H7 (cell line): ENCODE measurements at places on chromosomes 11 and 22.
A peak's percentile ranks its signal among the peaks of the same experiment; 100 is the strongest.

GRCh38 chr11:9273376-9274336, 8.5 kb upstream of the DENND5A start:
- no peak for DNase-seq

DNA sequence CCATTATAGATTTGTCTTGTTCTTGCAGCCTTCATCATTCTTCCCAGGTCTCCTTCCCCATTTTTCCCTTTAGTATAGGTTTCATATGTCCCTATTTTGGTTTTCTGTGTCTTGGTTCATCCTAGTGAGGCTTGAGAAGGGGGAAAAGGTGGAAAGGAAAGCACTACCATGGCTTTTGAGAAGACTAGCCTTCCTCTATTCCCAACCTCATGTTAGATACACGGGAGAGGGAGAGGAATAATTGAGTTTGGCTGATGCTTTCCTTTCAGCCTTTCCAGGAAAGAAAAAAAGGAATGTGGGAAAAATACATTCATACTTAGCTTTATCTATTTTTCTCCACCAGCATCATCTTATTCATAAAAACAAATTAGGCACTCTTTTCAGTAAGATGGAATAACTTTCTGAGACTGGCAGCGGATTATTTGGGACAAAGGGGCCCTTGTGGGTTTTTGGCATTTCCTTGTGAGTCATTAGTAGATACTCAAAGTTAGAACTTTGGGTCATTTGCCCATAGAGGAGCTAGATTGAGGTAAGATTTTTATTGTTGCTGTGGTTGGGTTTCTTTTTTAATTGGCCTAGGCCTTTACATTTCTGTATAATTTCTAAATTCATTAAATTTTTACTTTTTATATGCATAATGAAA, 23.8 kb downstream of the CAPRIN1 start:
- no peak for DNase-seq

GRCh38 chr22:22867996-22868715, 19.5 kb upstream of the IGLL5 start:
- DNase-seq, result no peak

DNA sequence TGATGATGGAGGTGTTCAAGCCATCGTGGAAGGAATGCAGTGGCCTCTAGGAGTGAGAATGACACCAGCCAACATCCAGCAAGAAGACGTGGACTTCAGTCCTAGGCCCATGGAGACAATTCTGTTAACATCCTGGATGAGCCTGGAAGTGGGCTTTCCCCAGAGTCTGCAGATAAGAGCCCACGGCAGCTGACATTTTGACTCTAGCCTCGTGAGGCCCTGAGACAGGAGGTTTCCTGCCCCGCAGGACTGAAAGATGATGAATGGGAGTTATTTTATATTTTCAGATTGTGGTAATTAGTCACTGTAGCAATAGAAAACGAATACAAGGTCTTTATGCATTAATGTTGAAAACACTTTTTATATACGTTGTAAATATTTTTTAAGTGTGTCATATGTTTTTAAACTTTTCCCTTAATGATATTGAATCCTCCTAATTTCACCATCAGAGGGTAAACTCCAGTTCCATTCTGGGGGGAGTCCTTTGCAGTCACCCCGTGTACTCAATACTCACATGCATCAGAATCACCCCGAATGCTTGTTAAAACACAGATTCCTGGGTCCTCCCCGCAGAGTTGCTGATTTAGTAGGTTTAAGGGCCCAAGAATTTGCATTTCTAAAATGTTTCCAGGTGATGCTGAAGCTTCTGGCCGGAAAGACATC, 570 bp upstream of the TPCN2 start:
- peak; percentile 34 for DNase-seq

DNA sequence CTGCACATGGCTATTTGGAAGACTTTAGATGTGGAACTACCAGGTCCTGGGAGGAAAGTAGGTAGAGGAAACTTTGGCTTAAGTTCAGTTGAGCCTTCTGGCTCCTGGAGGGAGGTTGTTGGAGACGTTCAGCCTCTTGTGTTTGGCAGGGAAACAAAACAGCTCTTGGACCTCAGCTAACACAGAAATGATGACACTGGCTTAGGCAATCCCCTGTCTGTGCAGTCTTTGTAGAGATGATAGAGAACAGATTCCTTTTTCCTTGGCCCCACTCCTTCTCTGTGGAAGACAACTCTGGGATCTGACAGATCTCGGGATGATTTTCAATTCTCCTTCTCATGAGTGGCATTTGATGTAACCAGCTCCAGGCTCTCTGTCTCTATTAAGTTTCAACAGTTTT, 428.5 kb downstream of the TMEM135 start:
- no peak for DNase-seq

GRCh38 chr11:73991471-73992006, 8.9 kb upstream of the UCP2 start:
- DNase-seq, result no peak
